ENCODE measurements at places on chromosomes 2 and 18. TPM values are rescaled to one million over a fixed set of nuclear protein-coding genes. Genes with fewer than 3 reads are reported as not detected.

Gene MLPH
- not detected for total RNA-seq

Gene CUL3
- 66.9 TPM for total RNA-seq

Gene SLC30A3
- total RNA-seq, result 0.45 TPM

- H3K36me3 ChIP-seq, result no peaks in the 10 kb centered on the region
- H3K27me3 ChIP-seq, result peaks cover 15% of the 10 kb centered on the region
- no peak overlapping the region for H3K4me3 ChIP-seq
- H3K4me1 ChIP-seq, result peaks cover 9% of the 10 kb centered on the region
- DNase-seq, result no peak
- no peak overlapping the region for H3K27ac ChIP-seq
Observed at GRCh38 chr18:74356959-74357358, 41.3 kb downstream of the C18orf63 start.

Measured in activated CD4-positive, alpha-beta memory T cell treated with anti-CD3 and anti-CD28 coated beads, Interleukin-2, amount 10 ng/mL, durations not matched to agents 7 days and 5 days (primary cell).